Epithelial cell of proximal tubule (primary cell): ENCODE measurements at places on chromosomes 11 and 22.

DNA sequence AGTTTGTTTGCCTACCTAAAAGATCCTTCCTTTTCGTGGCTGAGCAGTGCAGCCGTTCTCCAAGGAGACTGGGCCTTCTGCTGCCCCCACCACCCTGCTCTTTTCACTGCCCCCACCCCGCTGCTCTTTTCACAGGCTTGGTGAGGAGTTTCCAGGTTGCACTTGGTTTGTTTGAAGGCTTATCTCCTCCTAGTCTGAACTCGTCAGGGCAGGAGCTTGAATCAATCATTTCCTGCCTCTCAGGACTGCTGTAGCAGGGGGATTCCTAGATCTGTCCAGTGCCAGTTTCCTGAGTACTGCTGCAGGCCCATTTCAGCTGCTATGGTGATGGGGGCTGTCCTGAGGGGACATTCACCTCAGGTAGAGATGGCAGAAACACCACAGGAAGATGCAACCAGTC lies 10.0 kb downstream of the MED15 start:
- DNase-seq = no peak

DNA sequence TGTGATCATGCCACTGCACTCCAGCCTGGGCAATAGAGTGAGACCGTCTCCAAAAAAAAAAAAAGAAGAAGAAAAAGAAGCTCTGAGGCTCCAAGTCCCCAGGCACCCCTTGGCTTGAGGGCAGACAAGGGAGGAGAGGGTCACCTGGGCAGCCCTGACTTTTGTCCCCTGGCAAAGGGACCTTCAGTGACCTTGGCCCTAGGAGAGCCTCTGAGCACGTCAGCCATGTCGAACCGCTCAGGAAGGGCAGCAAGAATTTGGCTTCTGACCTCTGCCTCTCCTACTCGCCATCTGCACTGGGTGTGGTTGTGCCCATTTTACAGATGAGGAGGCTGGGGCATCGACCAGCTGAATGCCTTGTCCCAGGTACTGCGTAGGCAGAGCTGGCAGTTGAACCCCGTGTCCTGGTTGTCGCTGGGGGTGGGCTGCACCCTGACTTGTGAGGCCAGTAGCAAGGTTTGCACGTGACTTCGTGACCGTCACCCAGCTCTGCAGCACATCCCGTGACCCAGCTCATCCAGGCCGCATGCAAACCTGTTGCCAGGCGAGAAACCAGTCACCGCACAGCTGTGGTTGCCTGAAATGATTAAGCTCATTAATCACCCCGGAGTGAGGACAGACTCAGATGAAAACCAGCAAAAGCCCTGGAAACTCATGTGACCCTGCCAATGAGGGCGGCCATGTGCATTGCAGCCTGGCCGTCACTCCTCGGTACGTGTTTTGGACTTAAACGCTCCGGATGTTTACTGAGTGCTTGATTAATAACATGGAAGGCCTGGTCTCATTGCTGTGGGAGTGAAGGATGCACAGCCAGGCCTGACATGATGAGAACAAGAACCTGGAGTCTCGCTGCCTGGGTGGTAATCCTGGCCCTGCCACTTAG lies 47.7 kb upstream of the PPP6R3 start:
- no peak for DNase-seq

DNA sequence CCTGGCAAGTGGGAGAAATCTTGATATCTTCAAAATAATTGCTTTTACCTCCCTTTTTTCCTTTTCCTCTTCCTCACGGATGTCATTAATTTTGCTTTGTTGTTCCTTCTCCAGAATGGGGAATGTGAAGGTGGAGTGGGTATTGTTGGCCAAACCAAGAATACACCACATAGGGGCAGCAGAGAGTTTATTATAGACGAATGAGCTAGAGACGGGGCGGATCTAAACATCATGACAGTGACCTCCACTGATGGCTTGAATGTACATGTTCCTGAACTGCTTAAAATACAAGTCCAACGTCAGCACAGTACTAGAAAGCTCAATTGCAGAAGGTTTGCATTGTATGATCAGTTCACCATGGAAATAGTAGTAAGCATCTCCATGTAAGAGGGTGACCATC lies 122.3 kb upstream of the SNX19 start:
- DNase-seq = no peak

GRCh38 chr22:46240073-46240472 lies 10.0 kb downstream of the CDPF1 start:
- no peak for DNase-seq

DNA sequence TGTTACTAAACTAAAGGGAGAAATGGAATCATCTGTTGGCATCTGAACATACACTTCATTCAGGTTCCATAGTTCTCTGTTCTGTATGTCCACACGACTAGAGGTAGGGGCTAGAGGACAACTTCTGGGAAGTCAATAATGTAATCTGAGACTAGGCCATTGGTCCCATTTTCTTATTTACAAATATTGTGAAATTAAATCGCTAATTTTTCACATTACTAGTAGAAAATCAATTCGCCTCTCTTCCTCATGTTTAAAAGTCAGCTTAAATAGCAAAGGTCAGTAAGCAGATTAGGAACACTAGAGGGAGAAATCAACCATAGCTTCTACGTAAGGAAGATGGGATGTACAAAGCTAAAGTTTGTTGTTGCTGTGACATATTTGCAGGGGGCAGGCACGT lies 59.7 kb downstream of the CADM1 start:
- no peak for DNase-seq
